ENCODE measurements at places on chromosomes 1 and 21.

DNA sequence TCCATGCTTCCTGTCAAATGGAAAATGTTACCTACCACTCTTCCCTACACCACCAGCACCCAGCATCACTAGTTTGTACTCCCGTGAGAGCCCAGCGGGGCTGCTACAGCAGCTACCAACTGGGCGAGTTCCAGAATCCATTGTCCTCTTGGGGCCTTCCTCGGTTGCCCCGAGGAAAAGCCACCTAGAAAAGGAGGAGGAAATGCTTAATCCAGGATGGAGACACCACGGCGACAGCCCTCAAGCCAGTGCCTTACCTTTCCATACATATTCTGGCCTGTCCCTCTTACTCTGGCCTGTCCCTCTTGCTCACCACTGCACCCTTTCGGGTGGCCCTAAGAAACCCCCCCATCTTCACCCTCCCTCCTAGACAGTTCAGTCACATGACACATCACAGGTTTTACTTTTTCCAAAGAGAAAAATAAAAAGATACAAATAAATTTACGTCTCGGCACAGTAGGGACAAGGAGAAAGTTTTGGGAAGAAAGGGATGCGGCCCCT lies 478 bp downstream of the RIT1 start:
- DNase-seq = peak; percentile 23

GRCh38 chr1:32972814-32973428 lies 8.3 kb upstream of the RNF19B start:
- DNase-seq = peak; percentile 54

DNA sequence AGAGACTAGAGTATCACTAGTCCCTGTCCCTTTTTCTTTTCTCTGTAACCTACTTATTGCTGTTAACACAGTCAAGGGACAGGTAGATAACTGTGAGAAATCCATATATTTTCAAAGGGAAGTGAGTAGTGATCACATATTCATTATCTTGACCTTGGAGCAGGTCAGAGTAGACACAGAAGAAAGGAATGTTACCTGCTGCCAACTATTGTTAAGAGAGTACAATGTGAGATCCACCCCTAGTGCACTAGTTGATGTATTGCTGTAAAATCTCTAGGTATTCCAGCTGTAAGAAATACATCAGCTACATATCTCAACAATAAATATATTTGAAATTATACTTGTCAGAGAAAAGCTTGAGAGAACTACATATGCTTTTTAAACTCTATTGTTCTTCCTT lies 68.7 kb upstream of the ADGRL2 start:
- DNase-seq = no peak

DNA sequence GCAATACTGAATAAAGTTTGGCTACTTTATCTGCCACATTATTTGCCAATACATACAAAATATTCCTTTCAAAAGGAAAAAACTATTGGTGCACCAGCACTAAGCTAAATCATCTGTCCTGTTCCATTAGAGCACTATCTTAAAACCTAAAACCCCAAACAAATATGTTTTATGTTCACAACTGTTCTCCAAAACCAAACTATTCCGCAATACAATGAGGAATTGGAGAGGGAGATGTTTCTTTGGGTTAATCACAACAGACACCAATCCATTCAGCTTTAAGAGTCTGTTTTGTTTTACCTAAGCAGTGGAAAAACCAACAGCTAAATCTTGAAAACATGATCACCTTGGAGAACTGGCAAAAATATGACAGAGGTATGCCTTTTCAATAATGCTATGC lies 85.1 kb downstream of the ZNF644 start:
- DNase-seq = no peak

- no peak for DNase-seq
Observed at GRCh38 chr1:150164779-150165178, 15.1 kb downstream of the PLEKHO1 start.

GRCh38 chr21:36021251-36021837 lies 39.0 kb downstream of the SETD4 start:
- no peak for DNase-seq

Measured in DMS153 (cell line).